ENCODE measurements at places on chromosomes 16 and 17.

DNA sequence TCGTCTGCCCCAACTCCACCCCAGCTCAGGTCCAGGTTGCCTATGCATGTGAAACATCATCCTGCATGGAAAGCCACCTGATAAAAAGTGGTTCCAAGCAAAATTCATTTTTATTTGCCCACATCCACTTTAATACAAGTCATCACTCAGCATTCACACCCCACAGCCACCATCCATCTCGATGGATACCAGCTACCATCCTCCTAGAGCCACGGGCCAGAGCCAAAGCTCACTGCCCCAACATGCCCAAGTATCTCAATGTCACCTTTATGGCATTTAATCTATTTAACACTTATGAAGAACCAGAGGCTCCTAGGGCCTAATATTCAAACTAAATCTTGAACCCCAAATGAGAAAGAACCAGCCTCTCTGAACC lies 70.5 kb downstream of the COPRS start:
- DNase-seq, result no peak

DNA sequence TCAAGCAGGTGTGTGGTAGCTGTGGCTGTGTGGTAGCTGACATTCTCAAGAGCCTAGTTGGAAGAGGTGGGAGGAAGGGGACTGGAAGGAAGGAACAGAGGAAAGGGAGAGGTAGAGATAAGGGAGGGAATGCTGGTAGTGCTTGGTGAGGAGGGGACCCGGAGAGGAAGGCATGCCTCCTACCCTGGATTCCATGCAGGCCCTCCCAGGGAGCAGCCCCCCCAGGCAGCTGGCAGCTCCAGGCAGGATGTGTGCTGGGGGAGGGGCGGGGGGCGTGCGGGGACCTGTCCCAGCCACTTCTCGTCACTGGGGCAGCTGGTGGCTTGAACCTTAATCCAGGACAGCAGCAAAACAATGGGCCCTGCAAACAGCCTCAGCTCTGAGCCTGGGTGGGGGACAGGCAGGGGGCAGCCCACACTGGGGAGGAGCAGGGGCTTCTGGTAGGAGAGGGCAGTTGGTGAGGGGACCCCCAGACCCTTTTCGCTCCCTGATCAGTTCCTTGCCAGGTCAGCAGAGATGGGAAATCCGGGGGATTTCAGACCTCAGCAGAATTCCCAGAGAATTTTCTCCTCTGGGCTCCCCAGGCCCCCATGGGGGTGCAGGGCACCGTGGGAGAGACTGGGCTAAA lies 27.1 kb downstream of the ARHGAP23 start:
- no peak for DNase-seq

DNA sequence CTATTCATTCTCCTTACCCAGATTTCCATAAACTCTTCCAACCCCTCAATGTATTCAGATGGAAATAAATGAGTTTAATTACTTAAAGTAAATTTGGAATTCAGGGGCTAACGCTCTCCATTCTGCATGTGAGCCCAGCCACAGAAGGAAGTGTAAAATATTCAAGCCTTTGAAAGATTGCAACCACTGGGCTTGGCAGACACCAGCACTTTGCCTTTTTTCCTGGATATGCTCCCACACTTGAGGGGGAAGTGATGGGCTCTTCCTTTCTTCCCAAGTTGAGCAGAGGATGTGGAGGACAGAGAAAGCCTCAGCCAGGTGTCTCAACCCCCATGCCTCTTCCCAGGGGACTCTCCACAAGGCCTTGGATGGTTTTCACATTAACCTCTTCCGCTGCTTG lies 825.1 kb upstream of the EEF2KMT start:
- DNase-seq, result no peak

DNA sequence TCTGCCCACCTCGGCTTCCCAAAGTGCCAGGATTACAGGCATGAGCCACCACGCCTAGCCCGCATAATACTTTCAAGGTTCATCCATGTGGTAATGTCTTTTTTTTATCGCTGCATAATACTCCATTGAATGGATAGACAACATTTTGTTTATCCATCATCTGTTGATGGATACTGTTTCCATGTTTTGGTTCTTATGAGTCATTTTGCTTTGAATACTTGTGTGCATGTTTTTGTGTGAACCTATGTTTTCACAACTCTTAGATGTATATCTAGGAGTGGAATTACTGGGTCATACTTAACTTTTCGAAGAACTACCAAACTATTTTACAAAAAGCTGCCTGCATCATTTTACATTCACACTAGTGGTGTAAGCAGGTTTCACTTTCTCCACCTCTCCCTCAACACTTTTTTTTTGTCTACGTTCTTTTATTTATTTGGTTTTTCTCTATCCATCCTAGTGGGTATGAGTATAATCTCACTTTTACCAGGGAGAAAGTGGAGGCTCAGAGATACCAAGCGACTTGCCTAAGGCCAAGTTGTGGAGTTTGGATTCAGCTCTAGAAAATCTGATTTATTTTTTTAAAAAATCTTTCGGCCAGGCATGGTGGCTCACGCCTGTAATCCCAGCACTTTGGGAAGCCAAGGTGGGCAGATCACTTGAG lies 151.2 kb downstream of the CMIP start:
- DNase-seq, result no peak

GRCh38 chr17:61335845-61336655 lies 63.6 kb upstream of the TBX2 start:
- no peak for DNase-seq

GRCh38 chr17:35684055-35684802 lies 47.2 kb upstream of the RASL10B start:
- no peak for DNase-seq

DNA sequence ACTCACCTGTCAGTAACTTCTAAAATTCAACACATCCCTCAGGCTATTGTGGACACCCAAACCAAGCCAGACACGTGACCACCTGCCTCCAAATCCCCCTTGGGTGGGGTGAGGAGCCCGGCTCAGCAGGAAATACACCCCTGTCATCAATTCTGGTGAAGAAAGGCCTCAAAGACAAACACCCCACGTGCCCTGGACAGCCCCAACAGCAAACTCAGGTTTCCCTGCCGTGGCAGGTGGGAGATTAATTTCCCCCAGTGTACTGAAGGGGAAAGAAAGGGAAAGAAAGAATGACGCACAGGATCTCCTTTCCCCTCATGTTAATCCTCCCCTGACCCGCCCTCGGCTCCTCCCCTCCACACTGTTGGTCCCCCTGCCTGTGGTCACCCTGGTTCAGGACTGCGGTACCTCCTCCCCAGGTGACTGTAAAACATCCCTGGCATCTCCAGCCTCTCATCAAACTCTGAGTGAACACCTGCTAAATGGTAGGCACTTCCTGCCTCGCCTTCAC lies 98.3 kb downstream of the ZNF423 start:
- no peak for DNase-seq

- DNase-seq, result no peak
These were observed 60.6 kb downstream of the RPH3AL start for GRCh38 chr17:292016-292415.

DNA sequence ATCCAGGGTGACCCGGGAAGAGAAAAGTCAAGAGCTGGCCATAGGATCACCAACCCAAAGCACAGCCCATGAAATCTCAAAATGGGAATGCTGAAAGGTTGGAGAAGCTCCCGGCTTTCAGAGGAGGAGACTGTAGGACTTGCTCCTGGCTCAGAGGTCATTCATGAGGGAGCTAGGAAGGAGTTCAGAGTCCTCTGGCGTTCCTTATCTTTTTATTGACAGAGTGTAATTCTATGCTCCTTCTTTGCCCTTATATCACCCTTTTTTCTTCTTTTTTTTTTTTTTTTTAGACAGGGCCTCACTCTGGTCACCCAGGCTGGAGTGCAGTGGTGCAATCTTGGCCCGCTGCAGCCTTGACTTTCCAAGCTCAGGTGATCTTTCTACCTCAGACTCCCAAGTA lies 27.3 kb upstream of the CNOT1 start:
- no peak for DNase-seq

DNA sequence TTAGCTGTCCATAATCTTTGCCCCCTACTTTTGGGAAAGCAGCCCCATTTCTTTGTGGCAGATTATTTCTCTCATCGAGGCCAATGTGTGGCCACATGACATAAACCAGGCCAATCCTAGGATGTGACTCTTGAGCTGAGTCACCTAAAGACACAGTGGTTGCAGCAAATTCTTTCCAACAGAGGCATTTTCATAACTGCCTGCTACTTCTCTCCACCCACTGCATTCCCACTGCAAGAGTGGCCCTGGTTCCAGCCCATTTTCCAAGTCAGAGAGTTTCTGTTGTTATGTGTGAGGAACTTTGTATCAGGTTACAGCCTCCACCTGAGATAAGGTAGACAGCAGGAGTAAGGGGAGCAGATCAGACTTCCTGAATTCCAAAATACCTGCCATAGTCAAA lies 195.2 kb downstream of the RGS9 start:
- DNase-seq, result no peak

DNA sequence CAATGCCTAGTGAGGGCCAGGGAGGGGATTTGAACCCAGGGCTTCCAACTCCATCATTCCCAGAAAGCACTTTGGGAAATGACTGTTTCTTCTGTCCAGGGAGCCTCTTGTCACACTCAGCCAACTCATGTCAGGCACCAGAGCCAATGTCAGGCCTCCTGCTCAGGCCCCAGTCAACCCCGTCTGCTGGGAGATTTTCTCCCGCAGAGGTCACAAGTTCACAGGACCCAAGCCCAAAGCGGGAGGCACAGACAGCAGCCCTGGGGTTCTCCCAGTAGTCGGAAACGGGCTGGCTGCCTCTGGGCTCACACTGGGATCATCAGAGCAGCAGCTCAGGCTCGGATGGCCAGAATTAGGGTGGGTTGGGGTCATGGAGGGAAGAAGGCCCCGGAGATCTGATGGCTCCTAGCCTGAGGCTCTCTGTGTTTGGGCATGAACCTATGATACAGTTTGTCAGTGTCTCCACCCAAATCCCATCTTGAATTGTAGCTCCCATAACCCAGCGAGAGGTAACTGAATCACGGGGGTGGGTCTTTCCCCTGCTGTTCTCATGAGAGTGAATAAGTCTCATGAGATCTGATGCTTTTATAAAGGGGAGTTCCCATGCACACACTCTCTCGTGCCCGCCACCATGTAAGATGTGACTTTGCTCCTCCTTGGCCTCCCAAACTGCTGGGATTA lies 255.5 kb downstream of the PARN start:
- no peak for DNase-seq

DNA sequence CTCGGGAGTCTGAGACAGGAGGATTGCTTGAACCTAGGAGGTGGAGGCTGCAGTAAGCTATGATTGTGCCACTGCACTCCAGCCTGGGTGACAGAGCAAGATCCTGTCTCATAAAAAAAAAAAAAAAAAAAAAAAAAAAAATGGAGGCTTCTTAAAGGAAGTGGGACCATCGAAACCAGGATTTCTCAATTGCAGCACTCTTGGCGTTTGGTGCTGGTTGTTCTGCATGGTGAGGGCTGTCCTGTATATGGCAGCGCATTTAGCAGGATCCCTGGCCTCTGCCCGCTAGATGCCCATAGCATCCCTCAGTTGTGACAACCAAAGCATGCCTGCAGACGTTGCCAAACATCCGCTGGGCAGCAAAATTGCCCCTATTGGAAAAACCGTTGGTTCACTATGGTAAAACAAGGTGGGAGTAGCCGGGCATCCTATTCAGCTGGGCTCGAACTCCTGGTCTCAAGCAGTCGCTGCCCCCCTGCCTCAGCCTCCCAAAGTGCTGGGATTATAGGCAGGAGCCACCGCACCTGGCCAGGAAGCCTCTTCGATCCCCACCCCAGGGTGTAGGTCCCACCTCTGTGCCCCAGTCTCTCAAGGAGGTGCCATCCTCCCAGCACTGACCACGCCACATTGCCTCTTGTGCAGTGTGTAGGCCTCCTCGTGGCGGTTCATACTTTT lies 6.5 kb upstream of the NPIPB7 start:
- DNase-seq, result no peak

GRCh38 chr17:81164371-81165245 lies 699 bp upstream of the PVALEF start:
- DNase-seq, result no peak

- DNase-seq, result no peak
These were observed 39.3 kb upstream of the MAP2K6 start for GRCh38 chr17:69375229-69375628.

- no peak for DNase-seq
These were observed 90.0 kb upstream of the TBX2 start for GRCh38 chr17:61309362-61310256.

DNA sequence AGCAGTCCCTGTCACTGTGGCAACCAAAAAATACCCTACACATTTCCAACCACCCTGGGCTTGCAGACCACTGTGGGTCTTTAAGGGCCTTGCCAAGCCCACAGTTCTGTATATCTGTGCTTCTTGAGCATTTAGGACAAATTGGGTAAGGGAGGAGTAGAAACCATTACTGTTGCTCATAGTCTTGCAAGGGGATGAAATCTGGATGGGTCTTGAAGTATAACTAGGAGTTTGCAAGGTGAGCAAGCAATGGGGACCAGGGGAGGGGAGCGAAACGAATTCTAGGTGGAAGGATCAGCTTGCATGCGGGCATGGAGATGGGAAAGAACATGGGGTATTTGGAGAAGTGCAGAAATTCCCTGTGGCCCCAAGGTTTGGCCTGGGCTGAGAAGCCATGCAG lies 202.9 kb downstream of the RAB11FIP4 start:
- DNase-seq, result no peak

DNA sequence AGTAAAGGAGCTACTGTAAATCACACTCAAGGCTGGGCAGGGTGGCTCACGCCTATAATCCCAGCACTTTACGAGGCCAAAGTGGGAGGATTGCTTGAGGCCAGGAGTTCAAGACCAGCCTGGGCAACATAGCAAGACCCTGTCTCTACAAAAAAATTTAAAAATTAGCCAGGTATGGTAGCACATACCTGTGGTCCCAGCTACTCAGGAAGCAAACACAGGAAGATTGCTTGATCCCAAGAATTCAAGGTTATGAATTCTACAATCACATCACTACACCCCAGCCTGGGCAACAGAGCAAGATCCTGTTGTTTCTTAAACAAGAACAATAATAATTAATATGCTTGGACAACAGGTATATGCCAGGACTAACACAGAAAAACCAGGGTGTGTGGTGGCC lies 13.2 kb downstream of the RHBDL3 start:
- no peak for DNase-seq

DNA sequence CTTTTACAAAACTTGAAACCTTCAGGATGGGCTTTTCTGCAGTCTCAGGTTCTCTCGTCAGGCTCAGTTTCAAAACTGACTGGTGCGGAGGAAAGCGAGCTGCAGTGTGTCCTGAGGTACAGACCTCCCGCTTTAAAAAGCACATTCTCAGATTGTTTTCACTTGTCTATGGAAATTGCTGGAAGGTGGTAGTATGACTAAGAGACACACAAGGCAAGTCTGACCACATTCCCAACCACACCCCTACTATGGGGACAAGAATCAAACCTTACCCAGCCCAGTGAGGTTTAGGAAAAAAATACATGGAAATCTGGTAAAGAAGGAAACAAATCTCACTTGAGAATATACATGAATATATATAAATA lies 18.2 kb downstream of the SRP68 start:
- DNase-seq, result no peak

Data from GM12891 (cell line).